Ascending aorta (tissue), 2 donors: ENCODE measurements at places on chromosomes 16 and 17. TPM values are rescaled to one million over a fixed set of nuclear protein-coding genes. Genes with fewer than 3 reads are reported as not detected.

MT3 gene
- total RNA-seq: not detected

CLN3 gene
- 16.1 TPM for total RNA-seq

GRCh38 chr17:19551165-19551564 lies 17.5 kb downstream of the SLC47A1 start:
- no peak overlapping the region for H3K4me3 ChIP-seq
- peak overlapping the region; percentile 62 for H3K27ac ChIP-seq
- DNase-seq: no peak
- no peaks in the 10 kb centered on the region for H3K27me3 ChIP-seq

GRCh38 chr16:13322336-13322735 lies 420.9 kb downstream of the SHISA9 start:
- H3K27me3 ChIP-seq: no peaks in the 10 kb centered on the region
- no peak overlapping the region for H3K27ac ChIP-seq
- H3K4me3 ChIP-seq: no peak overlapping the region

GRCh38 chr17:36746381-36747053 lies 145.1 kb downstream of the MRM1 start:
- H3K27ac ChIP-seq: no peak overlapping the region
- DNase-seq: no peak
- no peaks in the 10 kb centered on the region for H3K36me3 ChIP-seq
- H3K4me3 ChIP-seq: no peak overlapping the region
- no peaks in the 10 kb centered on the region for H3K27me3 ChIP-seq

DNA sequence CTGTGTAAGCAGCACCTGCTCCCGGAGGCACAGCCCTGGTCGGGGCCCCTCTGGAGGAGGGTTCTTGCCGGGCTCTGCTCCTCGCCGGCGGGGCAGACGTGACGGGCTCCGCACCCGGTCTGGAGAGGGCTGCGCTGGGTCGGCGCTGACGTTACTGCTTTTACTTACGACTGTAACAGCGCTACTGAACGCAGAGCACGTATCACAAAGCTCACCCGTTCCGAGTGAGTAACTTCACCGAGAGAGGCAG lies 1.3 kb upstream of the RAB40C start:
- H3K36me3 ChIP-seq: no peaks in the 10 kb centered on the region
- peak overlapping the region; percentile 81 for H3K4me3 ChIP-seq
- H3K27ac ChIP-seq: peak overlapping the region; percentile 94
- H3K27me3 ChIP-seq: no peaks in the 10 kb centered on the region

DNA sequence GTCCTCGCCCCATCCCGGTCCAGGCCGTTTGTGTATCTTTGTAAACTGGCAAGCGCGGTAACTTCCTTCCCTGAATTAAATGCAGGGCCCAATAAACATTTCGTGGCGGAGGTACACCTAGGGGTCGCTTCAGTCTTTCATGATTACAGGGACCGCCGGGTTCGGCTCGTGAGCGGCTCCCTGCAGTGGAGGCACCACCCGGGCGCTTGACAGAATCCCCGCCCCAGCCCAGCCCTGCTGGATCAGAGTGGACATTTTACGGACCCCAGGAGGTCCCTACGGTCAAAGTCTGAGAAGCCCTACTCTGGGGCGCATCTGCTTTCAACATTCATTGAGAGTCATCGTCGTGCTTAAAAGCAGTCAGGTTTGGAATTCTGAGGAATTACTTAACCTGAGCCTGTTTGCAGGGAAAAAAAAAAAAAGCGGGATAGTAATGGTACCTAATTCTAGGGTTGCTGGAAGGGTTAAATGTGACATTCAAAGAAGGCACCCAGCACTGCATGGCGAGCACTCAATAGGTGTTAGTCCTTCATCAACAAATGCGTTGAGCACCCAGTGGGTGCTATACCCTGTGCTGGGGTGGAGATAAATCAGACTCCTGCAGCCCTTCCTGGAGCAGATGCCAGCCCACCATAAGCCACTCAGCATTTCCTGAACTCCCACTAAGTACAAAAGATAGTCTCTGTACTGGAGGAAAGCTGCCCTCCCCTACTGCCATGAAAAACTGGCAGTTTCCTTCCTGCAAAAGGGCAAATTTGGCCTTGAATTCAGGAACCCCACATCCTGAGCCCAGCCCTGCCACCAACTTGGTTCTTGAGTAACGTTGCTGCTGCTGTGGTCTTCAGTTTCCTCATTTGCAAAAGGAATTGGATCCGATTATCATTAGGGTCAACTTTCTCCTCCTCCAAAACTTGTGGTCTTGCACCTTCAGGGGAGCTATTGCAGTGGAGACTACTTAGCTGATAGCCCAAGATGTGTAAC lies 658 bp upstream of the DUSP3 start:
- H3K36me3 ChIP-seq: peaks cover 6% of the 10 kb centered on the region
- peak overlapping the region; percentile 82 for H3K4me3 ChIP-seq
- H3K4me1 ChIP-seq: peaks cover 26% of the 10 kb centered on the region
- no peak for DNase-seq

- no peak overlapping the region for H3K27ac ChIP-seq
- no peaks in the 10 kb centered on the region for H3K4me1 ChIP-seq
- no peak overlapping the region for H3K4me3 ChIP-seq
- no peaks in the 10 kb centered on the region for H3K27me3 ChIP-seq
- DNase-seq: no peak
Observed at GRCh38 chr16:79982361-79982760, 381.8 kb upstream of the MAF start.

- no peaks in the 10 kb centered on the region for H3K27me3 ChIP-seq
- H3K4me1 ChIP-seq: no peaks in the 10 kb centered on the region
- no peak overlapping the region for H3K4me3 ChIP-seq
Observed at GRCh38 chr16:20598832-20599469, 22.8 kb upstream of the ACSM2B start.

- no peaks in the 10 kb centered on the region for H3K36me3 ChIP-seq
- DNase-seq: no peak
- no peak overlapping the region for H3K4me3 ChIP-seq
- H3K27ac ChIP-seq: no peak overlapping the region
Observed at GRCh38 chr17:34275881-34276280, 5.9 kb downstream of the CCL7 start.

- H3K36me3 ChIP-seq: no peaks in the 10 kb centered on the region
- no peak overlapping the region for H3K27ac ChIP-seq
- no peak overlapping the region for H3K4me3 ChIP-seq
- DNase-seq: no peak
- no peaks in the 10 kb centered on the region for H3K27me3 ChIP-seq
Observed at GRCh38 chr16:78516006-78516736, 416.7 kb downstream of the WWOX start.

DNA sequence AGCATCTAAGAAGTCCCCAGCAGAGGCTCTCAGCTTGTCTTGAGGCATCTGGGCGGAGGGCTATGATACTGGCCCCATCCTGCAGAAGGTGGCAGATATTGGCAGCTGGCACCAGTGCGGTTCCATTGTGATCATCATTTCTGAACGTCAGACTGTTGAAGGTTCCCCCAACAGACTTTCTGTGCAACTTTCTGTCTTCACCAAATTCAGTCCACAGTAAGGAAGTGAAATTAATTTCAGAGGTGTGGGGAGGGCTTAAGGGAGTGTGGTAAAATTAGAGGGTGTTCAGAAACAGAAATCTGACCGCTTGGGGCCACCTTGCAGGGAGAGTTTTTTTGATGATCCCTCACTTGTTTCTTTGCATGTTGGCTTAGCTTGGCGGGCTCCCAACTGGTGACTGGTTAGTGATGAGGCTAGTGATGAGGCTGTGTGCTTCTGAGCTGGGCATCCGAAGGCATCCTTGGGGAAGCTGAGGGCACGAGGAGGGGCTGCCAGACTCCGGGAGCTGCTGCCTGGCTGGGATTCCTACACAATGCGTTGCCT lies at the start of gene CIITA:
CIITA (plus strand) TSS at position 404 of the 543 bp plus-strand sequence; CDS start at position 533, 129 bp downstream.
- peak within 1 kb of the TSS; percentile 32 for H3K4me3 ChIP-seq
- no peaks in the 10 kb centered on the region for H3K36me3 ChIP-seq
- H3K27me3 ChIP-seq: no peaks in the 10 kb centered on the region
- DNase-seq: peak; percentile 72

DNA sequence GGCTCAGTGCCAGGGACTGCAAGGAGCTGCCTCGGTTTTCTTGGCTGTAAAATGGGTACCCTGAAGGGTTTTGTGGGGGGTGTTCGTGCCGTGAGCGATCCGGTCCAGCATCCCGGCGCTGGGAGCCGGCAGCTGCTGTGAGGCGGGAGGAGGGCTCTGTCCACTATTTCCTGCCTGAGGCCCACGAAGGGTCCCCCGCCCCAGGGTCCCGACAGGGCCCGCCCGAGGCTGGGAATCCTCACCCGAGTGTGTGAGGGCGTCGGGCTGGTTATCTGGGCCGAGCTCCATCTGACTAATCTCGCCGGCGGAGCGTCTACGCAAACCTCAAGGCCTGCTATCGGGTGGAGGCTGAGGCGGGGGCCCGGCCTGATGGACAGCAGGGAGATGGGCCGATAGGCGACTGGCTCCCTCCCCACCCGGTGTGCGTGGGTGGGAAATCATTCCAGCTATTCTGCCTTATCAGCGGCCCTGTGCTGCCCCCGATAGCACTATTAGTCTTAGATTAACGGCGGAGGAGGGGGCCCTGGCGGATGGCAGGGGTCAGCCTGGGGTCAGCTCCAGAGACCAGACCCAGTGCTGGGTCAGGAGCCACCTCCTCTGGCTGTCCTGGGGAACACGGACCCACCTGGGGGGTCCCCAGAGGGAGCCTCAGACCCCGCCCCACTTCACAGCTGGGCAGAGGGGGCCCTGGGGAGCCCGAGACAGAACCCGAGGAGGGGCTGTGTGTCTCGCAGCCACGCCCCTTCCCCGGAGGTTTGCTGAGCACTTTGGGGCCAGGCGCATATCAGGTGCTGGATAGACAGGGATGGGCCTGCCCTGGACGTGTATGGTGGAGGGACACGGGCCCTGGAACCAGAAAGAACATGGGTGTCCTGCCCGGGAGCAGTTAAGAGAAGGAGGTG lies 44.7 kb downstream of the ZFPM1 start:
- H3K27me3 ChIP-seq: no peaks in the 10 kb centered on the region
- H3K27ac ChIP-seq: no peak overlapping the region
- H3K4me3 ChIP-seq: no peak overlapping the region
- no peaks in the 10 kb centered on the region for H3K36me3 ChIP-seq
- H3K4me1 ChIP-seq: no peaks in the 10 kb centered on the region
- DNase-seq: no peak

GRCh38 chr17:66337268-66337667 lies 34.9 kb downstream of the PRKCA start:
- DNase-seq: no peak
- no peaks in the 10 kb centered on the region for H3K36me3 ChIP-seq
- no peaks in the 10 kb centered on the region for H3K27me3 ChIP-seq

DNA sequence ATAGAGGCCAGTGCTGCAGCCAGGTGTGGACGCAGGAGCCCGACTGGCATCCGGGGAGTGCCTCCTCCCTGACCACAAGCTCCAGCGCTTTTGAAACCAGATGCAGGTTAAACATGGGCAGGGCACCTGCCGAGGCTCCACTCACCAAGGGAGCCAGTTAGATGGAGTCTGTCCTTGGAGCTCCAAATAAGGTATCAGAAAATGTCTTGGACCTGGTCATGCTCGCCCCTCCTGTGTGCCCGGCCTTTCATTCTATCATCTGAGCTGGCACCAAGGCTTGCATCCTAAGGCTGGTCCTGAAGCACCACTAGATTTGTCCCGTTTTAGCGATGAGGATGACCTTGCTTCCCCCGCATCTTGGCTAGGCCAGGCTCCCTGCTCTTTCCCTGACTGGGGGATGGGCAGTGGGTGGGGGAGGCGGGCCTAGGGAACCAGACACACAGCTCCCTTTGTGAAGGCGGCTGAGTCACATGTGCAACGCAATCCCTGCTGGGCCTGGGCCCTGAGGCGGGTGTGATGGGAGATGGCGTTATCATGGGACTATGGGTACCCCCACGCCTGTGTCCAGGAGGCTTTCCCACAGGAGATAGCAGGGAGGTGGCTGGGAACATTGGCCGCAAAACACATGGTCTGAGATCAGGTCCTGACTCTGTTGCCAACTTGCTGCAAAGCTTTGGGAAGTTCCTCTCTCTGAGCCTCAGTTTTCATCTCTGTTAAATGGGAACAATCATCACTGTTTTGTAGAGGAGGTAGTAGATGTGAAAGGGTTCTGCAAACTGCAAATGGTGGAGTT lies 5.0 kb upstream of the ADGRG1 start:
- no peak for DNase-seq
- H3K4me3 ChIP-seq: no peak overlapping the region
- no peaks in the 10 kb centered on the region for H3K36me3 ChIP-seq
